ENCODE measurements at places on chromosomes 12 and 14.

GRCh38 chr14:65277580-65278270 is 134.8 kb upstream of the FUT8 start:
- no peak for DNase-seq

DNA sequence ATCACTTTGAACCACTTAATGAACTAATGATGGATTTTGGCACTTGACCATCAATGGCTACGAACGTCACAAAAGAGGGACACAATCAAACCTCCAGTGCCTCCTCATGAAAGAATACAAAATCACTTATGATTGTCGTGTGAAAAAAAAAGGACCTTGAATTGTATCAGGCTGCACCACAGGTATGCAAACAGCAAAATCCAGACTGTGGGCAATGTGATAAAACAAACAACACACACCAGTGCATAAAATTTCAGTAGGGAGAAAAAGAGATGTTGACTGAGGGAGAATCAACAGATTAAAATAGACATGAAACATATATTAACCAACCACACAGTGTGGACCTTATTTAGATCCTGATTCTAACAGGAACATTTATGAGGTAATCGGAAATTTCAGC is 2.6 kb downstream of the TSPAN8 start:
- DNase-seq, result no peak

DNA sequence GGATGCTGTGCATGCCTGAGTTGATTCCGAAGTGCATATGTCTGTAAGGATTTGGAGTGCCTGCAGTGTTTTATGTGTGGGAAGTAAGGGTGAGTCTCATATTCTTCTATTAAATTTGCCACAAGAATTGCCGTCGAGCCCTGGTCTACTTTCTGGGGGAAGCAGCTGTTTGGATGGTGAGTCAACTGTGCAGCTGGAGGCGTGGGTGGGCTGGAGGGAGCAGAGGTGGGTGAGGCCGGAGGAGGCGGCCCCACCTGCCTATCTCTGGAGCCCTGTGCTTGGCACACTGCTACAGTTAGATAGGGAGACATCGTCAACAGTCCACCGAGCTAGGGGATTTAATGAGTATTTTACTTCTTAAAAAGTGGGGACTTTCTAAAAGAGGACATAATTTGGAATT is 9.7 kb downstream of the GLRX5 start:
- no peak for DNase-seq

DNA sequence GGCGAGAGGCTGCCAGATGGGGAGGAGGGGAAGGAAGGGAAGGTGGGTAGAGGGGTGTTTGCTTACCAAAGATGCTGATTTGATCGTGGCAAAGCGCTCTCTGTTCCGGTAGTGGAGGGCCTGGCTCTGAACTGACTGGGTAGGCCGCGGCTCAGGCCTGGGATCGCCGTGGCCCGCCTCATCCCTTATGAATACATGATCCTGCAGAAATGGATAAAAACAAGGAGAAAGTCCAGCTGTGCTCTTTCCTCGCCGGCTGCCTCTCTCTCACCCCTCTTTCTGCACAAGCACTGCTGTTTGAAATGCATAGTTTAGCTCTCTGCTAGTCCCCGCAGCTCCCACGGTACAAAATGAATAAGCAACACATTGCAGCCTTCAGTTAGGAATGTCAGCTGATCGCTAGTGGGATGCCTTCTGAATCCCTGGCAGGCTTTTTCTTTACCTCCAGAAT is 53.8 kb downstream of the PEBP1 start:
- no peak for DNase-seq

DNA sequence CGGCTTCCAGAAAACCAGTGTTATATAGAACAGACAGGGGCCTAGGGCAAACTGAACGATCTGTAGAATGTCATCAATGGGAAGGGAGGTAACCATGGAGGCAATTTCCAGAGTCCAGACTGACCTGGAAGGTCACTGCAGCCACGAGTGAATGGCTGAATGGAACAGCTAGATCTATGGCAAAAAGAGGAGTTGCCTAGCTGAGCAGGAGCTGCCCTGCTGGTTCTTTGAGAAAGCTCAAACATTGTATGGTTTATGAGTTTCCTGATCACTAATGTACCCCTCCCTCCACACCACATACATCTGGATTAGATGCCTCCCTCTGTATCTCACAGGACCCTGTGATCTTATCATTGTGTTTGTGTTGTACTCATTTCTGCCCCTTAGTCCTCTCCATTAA is 1.0 kb upstream of the RERG start:
- DNase-seq, result no peak

DNA sequence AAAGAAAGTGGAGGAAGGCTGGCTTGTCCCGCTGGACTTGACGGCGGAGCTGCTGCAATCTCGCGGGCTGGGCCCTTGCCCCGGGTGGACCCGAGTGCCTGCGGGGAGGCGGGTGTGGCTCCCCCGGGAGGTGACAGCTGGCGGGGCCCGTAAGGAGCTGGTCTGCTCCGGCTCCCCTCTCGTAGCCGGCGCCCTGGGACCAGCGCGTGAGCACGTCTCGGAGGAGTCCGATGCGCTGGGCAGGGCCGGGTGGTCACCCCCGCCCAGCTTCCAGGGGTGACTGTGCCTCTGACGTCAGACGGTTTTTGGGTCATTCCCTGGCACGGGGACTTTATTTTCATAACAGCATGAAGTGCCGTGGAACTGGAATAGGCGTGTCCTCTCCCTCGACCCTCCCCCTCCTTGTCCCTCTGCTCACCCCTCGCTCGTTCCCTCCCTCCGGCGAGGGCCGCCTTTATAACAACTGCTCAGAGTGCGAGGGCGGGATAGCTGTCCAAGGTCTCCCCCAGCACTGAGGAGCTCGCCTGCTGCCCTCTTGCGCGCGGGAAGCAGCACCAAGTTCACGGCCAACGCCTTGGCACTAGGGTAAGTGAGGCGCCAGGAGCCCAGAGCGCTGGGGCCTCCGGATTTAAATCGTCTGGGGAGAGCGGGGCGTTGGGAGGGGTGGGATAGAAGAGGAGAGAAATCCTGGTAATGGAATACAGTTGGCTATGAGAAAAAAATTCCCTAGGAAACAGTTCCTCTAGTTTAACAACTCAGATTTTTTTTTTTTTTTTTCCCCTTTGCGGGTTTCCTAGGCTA is at the start of gene GPRC5A:
GPRC5A (plus strand) TSS at position 483 of the 801 bp plus-strand sequence. CDS start 16,688 bp downstream, outside the sequence.
- DNase-seq, result peak; percentile 7

DNA sequence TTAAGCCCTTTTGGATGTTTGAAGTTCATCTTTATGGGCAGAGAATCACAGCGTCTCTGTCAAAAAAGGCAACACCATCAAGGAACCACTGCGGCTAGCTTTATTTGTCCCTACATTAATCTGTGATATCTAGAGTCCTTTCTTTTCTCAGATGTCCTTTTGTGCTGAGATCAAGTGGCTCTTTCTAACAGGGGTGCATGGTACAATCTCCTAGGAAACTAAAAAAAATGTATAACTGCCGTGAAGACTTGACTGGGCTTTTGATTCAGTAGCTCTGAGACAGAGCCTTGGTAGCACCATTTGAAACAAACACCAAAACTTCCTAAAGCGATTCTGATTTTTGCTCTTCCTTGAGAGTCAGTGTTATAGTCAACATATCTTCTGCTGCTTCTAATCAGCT is 33.3 kb downstream of the KCNK13 start:
- no peak for DNase-seq

- no peak for DNase-seq
Observed at GRCh38 chr12:118741194-118741593, 240.1 kb upstream of the SRRM4 start.

DNA sequence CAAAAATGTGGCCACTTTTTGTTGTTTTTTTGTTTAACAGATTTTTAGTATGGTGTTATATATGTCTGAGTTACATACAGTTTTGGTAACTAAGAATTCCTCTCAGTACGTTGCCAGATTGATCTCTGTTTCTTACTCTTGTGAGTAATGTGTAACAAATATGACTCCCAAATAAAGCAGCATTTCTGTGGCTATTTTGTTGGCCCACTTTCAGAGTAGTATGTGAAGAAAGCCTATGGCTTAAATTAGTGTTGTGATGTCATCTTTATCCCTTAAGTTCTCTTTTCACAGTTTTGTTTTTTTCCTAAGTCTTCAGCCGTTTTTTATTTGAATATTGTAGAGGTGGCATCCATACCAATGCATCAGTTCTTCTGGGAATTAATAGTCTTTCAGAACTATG is 10.7 kb downstream of the PCNX4 start:
- DNase-seq, result no peak

GRCh38 chr14:67815573-67816225 is 691 bp downstream of the ZFYVE26 start:
- peak; percentile 8 for DNase-seq

DNA sequence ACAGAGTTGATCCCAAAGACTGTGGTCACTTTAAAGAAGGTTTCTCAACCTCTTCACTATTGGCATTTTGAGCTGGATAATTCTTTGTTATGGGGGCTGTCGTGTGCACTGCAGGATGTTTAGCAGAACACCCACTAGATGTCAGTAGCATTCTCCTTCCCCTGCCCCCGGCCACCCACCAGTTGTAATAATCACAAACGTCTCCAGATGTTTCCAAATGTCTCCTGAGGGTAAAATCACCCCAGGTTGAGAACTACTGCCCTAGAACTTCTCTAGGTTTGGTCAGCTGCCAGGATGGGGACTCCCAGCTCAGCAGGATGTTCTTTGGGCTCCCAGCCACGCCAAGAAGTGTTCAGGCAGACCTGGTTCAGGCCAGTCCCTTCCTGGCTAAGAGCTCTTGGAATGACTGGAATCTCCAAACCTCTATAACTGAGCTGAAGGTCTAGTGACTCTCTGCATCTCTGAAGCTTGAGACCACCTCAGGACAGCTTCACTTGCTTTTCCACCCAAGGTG is 12.5 kb upstream of the AJUBA start:
- peak; percentile 37 for DNase-seq

- DNase-seq, result peak; percentile 3
Observed at GRCh38 chr12:114625294-114625851, 58.6 kb downstream of the TBX3 start.

DNA sequence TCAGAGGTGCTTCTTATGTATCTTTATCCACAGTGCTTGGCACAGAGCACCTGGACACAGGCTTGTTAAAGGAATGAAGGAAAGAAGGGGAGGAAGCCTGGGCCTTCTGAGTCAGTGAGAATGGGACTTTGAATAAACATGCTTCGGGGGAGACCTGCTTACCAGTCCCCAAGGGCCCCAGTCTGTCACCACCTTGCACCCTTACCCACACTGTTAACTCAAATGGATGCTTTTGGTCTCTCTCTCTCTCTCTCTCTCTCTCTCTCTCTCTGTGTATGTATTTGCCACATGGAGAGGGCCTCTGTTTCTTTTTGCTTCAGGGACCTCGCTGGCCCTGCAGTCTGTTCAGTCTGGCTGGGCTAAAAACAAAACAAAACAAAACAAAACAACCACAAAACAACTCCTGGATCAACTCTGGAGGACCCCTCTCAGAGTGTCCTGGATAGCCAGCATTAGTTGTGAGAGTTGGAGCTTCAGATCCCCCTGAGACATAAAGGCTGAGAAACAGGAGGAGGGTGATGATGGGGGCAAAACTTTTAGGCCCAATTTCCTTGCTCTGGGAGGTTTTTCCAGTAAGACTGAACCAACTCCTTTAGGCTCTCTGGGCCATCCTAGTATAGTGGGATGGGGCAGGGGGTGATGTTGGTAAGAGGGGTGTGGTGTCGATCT is 1.9 kb downstream of the KIF5A start:
- no peak for DNase-seq

- no peak for DNase-seq
Observed at GRCh38 chr12:56520506-56520905, 1.1 kb upstream of the RBMS2 start.

DNA sequence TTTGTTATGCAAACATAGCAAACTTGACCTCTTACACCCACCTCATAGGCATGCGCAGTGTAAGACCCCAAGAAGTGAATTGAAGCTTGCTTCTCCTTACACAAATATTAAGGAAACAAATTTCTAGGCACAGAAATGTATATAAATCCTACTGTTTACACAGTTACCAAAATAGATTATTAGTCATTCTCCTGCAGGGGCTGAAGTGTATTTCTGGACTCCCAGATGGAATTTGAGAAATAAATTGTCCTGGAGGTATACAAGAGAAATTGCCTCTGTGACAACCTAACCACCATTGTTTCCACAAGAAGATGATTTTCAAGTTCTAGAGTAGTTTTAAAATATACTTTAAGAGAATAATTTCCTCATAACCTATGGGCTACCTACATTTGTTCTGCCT is 656.0 kb upstream of the MDGA2 start:
- no peak for DNase-seq

- DNase-seq, result no peak
Observed at GRCh38 chr14:77599889-77600288, 16.5 kb downstream of the SPTLC2 start.

DNA sequence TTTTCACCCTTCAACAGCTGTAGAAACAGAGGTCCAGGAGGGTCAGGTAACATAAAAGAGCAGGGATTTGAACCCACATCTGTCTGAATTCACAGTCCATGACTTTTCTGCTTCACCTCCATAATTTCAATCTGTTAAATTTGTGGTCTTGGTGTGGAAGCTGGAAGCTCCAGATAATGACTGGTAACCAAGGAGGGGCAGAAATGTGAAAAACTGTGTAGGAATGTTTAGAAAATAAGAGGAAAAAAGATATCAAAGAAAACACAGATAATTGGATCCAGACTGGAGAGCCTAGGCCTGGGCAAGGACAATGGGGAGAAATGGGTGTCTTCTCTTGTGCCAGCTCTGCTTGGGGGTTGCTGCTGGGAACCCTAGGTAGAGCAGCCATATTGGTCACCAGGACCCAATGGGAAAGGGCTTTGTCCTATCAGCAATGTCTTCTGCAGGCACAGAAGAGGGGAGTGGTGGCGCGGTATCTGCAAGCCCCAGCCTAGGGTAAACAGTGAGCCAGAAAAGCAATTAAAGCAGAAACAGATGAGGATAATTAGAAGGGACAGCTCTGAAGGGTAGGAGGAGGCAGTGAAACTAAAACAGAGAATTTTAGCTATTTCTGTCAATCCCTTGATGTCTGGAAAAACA is 54.3 kb upstream of the CCDC91 start:
- no peak for DNase-seq

DNA sequence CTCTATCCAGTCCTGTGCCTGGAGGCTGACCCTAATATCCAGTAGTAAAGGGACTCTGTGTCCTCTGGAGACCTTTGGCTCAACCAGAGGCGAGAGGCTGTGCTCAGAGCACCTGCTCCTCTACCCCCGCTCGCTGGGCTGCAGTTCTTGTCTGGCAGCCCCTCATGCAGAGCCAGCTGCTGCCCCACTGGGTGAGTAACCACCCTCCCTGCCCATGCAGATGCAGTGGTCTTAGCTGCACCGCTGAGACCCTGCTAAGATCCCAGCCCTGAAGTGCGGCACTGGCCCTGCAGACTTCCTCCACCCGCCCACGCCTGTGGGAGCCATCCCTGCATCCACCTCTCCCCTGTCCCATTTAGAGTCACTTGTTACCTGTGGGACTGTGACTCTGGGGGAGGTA is 347.5 kb upstream of the SFSWAP start:
- DNase-seq, result no peak

GRCh38 chr12:14153803-14154202 is 172.4 kb upstream of the GRIN2B start:
- DNase-seq, result no peak

GRCh38 chr12:44029194-44029593 is 193.3 kb downstream of the TMEM117 start:
- DNase-seq, result no peak

- peak; percentile 54 for DNase-seq
Observed at GRCh38 chr14:64823305-64823861, 56.3 kb downstream of the SPTB start.

- no peak for DNase-seq
Observed at GRCh38 chr12:119758722-119759121, 90.8 kb downstream of the PRKAB1 start.

- DNase-seq, result no peak
Observed at GRCh38 chr12:106764220-106764619, 10.3 kb upstream of the RIC8B start.

- peak; percentile 30 for DNase-seq
Observed at GRCh38 chr14:91817566-91818325, 49.6 kb downstream of the TC2N start.

GRCh38 chr14:49982082-49982481 is 89.2 kb downstream of the ARF6 start:
- DNase-seq, result no peak

Measured in CD4-positive, alpha-beta T cell treated with Interleukin-2 at 100 ng/mL for 4 hours (primary cell).